Substantia nigra (tissue), 51 donors: ENCODE measurements at places on chromosomes 2 and 18.

DNA sequence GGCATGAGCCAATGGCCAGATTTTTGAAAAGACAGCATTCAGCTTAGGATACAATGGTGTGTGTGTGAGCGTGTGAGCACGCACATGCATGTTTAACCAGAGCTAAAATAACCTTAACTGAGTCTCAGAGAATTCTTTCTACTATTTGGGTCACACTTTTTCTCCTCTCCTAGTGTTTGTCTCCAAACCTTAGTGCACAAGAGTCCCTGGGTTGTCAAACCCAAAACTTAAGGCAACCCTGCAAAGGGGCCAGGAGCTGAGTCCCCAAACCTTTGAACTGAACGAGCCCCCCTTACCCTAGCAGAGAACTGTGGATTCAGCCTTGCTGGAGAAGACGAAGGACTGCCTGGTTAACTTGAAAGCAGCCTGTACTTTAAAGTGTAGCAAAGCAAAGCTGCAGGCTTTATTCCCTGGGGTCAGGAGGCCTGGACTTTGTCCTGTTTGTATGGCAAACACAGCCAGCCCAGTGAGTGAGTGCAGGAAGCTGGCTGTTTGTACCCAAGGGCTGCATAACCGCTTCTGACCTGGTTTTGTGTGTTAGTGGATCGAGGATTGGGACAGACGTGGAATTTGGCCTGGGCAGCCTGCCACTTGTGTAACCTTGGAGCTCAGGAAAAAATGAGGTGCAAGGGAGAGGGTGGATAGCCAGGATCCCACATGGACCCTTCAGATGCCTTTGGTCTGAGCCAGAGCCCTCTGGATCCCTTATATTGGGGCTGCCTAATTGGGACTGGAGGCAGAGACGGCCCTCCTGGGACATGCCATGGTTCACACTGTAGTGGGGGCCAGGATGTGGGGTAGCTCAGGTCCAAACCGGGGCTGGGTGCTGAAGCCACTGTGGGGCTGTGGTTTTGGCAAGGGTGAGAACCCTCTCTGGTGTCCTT is 6.4 kb upstream of the PSMD1 start:
- peak; percentile 43 for DNase-seq

DNA sequence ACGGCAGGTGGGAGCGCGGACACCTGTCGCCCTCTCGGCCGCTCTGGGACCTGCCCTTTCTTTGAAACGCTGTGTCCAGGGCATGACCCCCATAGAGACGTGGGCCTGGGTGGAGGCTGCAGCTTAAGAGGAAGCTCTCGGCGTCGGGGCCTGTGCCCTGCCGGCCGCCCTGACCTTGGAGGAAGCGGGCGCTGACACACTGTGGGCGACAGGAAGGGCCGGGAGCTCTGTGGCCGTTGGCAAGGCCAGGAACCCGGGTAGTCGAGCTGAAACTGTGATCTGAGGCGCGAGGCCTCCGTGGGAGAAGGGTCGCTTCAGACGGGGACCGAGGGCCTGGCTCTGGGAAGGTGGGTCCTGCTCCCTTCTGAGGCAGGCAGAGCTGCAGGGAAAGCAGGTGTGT is 28.2 kb downstream of the KCNG2 start:
- no peak for DNase-seq

- DNase-seq: no peak
Observed at GRCh38 chr18:64116571-64117175, 32.2 kb downstream of the LINC00305 start.

DNA sequence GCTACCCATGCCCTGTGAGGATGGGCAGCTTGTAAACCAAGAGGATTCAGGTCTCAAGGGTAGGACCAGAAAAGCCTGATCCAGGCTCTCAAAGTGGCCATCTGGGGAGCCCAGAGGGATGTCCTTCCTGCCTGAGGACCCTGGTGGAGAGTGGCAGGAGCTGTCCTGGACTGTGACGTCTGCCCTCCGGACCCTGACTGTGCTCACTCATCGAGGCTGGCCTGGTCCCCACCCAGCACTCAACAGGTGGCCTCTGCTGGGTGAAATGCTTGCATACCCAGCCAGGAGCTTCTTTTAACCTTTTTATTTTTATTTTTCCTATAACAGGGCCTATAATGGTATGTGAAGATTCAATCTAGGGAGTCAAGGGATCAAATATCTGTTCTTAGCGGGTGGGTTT is 24.5 kb downstream of the CREG2 start:
- no peak for DNase-seq

GRCh38 chr18:44826418-44827259 is 146.0 kb downstream of the SETBP1 start:
- peak; percentile 12 for DNase-seq

- no peak for DNase-seq
Observed at GRCh38 chr2:29950481-29950880, 29.1 kb upstream of the ALK start.

- peak; percentile 19 for DNase-seq
Observed at GRCh38 chr2:25592766-25593292, 80.5 kb downstream of the DTNB start.

DNA sequence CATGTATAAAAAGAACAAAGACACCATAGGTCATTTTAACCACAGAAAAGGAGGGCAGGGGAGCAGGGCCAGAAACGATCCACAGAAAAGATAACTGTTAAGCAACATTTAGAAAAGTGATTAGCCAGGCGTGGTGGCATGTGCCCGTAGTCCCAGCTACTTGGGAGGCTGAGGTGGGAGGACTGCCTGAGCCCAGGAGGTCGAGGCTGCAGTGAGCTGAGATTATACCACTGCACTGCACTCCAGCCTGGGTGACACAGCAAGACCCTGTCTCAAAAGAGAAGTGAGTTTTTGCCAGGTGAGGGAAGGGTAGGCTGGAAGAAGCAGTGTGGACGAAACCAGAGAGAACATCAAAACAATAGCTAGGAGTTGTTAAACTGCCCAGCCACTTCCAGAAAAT is 3.3 kb downstream of the WDR12 start:
- DNase-seq: no peak

GRCh38 chr2:43220229-43220751 is 6.1 kb downstream of the ZFP36L2 start:
- no peak for DNase-seq

- DNase-seq: no peak
Observed at GRCh38 chr2:109256111-109256510, 127.1 kb downstream of the SH3RF3 start.

GRCh38 chr18:42850174-42851083 is 265.1 kb downstream of the RIT2 start:
- DNase-seq: no peak

- DNase-seq: no peak
Observed at GRCh38 chr2:237092920-237093781, 7.5 kb downstream of the COPS8 start.

- no peak for DNase-seq
Observed at GRCh38 chr2:196274387-196274809, 103.0 kb upstream of the STK17B start.

DNA sequence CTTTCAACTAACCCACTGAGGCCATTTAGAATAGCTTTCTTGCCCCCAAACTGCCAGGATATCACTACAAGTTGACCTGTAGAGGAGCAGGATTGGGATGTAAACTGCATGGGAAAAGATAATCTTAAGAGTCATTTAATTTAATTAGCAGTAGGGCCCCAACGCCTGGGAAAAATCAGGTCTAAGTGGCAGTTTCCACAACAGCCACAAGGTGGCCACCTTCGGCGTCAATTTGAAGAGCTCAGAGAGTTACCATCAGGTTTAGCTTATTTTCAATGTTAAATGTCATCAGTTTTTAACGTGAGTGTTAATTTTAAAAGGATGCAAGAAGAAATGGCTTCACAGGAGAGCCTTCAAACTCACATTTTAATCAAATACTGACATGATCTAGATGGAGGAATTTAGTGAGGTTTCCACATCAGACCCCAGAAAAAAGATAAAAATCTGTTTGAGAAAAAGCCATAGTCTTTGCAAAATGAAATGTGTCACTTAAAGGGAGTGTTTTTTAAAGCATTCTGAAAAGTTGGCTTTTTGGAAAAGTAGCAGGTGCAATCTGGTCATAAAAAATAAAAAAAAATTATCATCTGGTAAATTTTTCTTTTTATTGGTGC is 77.3 kb upstream of the UPP2 start:
- peak; percentile 14 for DNase-seq

DNA sequence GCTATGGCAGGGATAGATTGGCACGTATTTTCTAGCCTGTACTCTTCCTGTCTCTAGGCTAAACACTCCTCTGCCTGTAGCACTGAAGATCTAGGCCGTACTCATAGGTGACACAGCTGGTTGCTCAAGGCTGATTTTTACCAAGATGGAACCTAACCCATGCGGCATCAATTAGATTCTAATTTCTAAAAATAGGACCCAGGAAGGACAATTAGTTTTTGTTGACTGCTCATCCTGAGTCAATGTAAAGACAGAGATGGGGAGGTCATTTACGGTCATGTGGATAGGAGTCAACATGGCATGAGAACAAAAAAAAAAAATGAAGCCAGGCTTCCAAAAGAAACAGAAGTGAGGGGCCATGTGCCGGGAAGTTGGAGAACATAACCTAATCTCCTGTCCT is 360.7 kb upstream of the ETAA1 start:
- no peak for DNase-seq

DNA sequence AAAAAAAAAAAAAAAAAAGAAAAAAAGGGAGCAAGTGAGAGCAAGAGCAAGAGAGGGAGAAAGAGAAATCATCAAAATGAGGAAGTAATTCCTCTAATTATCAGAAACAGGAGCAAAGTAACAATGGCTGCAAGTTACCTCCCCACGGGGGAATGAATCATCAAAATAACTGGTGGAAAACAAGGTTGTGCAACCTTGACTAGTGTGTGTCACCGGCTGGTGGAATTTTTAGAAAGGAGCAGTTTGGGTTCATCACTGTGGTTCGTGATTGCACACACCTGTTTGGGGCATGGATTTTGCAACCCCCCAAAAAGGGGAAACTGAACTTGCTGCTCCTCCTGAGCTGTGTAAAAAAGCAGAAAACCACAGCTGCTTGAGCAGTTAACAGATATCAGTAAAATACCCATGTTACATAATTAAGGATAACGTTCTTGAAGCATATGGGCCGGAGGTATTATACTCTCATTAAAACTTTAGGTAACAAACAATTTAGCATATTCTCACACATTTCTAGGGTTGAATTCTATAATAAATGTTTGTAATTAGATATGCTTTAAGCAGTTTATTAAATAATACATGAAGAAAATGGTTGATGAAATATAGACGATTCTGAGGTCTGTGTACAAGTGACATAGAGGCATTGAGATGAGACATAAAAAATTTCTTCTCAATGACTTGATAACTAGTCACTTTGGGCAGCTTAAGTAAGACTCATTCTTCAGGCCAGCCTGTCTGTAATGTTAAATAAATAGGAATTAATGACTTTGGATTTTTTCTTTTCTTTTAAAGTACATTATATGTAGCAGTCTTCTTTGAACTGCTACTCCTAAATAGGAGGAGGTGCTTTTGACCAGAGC is 184.2 kb upstream of the ZEB2 start:
- DNase-seq: no peak

- peak; percentile 31 for DNase-seq
Observed at GRCh38 chr18:63016270-63016669, 300.9 kb downstream of the PHLPP1 start.

DNA sequence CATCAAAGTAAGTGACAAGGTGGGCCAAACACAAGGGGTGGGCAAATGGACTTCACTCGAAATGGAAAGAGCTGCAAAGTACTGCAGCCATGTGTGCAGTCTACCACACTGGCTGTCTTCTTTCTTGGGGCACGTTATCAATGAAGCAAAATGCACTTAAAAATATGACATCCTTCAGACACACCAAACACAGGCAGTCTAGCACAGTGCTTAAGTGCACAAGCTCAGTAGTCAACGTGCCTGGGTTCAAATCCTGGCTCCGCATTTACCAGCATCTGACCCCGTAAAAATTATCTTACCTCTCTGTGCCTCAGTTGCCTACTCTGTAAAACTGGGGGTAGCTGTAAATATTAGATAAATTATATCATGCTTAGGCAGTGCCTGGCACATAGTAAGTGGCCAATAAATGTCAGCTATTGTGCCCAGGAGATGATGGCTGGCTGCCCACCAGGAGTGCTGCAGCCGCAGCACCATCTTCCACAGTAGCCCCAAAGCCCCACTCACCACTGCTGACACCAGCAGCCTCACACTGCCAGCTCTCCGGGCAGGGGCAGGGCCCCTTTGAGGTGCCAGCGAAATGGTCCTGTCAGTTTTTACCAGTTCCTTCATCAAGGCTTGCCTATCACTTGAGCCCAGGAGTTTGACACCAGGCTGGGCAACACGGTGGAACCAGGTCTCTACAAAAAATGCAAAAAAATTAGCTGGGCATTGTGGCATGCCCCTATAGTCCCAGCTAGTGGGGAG is 121.8 kb upstream of the SLC1A4 start:
- DNase-seq: no peak

- DNase-seq: no peak
Observed at GRCh38 chr2:38381381-38382143, 4.5 kb upstream of the ATL2 start.
